ENCODE measurements at places on chromosomes 5 and 9. TPM values are rescaled to one million over a fixed set of nuclear protein-coding genes. Genes with fewer than 3 reads are reported as not detected.

Gene CDHR2
- total RNA-seq, result not detected

- DNase-seq, result no peak
- H3K27ac ChIP-seq, result no peak overlapping the region
- H3K4me3 ChIP-seq, result no peak overlapping the region
- no peaks in the 10 kb centered on the region for H3K27me3 ChIP-seq
- H3K4me1 ChIP-seq, result no peaks in the 10 kb centered on the region
Measured at GRCh38 chr5:128015478-128015877, 68.1 kb upstream of the SLC12A2 start.

Gene MEIKIN
- total RNA-seq, result not detected

DNA sequence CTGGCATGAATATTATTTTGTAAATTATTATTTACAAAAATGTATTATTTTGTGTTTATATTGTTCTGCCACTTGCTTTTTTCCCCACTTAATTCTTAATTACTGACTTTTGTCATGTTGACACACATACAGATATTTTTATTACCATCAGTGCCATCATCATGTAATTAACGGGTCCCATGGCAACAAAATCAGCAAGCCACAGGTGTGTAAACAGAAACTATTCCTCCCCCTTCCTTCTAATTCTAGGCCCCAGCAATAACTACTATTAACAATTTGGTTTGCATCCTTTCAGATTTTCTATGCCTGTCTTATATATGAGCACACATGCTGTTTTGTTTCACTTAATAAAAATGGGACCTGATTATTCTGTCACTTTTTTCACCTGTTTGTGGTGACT is 29.3 kb downstream of the CYFIP2 start:
- H3K27me3 ChIP-seq, result no peaks in the 10 kb centered on the region
- peaks cover 6% of the 10 kb centered on the region for H3K36me3 ChIP-seq
- no peaks in the 10 kb centered on the region for H3K4me1 ChIP-seq
- H3K4me3 ChIP-seq, result no peak overlapping the region
- DNase-seq, result no peak
- no peak overlapping the region for H3K27ac ChIP-seq

DNA sequence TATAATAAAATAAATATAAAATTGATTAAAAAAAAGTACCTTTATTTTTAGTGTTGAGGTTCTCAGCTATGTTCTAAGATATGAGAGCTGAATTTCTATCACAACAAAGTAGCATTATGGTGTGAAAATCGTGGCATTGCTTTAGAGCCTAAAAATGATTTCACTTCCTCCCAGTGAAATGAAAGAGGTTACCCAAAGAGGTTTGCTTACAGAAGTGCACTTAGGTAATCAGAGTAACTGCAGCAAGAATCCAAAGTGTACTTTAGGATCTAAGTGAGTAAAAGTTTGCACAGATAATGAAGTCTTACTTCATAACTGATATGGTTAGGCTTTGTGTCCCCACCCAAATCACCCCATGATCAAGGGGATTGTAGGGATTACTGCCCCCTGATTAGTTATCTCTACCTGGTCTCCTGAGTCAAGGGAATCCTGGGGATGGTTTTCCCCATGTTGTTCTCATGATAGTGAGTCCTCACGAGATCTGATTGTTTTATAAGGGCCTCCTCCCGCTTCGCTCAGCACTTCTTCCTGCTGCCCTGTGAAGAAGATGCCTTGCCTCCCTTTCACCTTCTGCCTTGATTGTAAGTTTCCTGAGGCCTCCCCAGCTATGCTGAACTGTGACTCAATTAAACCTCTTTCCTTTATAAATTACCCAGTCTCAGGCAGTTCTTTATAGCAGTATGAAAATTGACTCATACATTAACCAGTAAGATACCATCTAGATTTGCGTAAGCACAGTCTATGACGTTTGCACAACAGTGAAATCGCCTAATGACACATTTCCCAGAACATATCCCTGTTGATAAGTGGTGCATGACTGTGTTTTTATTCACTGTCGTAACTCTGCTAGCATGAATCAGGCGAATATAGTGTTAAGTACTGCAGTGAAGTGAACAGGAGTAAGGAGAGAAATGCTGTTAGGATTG is 40.3 kb upstream of the LRRC70 start:
- no peak for DNase-seq
- no peak overlapping the region for H3K27ac ChIP-seq
- no peaks in the 10 kb centered on the region for H3K36me3 ChIP-seq
- H3K4me3 ChIP-seq, result no peak overlapping the region
- H3K27me3 ChIP-seq, result no peaks in the 10 kb centered on the region

GRCh38 chr9:98667005-98667640 is 41.6 kb downstream of the GABBR2 start:
- no peak overlapping the region for H3K27ac ChIP-seq
- peaks cover 18% of the 10 kb centered on the region for H3K27me3 ChIP-seq
- H3K4me1 ChIP-seq, result no peaks in the 10 kb centered on the region
- H3K4me3 ChIP-seq, result no peak overlapping the region

Gene FBLL1
- total RNA-seq, result 0.17 TPM

DNA sequence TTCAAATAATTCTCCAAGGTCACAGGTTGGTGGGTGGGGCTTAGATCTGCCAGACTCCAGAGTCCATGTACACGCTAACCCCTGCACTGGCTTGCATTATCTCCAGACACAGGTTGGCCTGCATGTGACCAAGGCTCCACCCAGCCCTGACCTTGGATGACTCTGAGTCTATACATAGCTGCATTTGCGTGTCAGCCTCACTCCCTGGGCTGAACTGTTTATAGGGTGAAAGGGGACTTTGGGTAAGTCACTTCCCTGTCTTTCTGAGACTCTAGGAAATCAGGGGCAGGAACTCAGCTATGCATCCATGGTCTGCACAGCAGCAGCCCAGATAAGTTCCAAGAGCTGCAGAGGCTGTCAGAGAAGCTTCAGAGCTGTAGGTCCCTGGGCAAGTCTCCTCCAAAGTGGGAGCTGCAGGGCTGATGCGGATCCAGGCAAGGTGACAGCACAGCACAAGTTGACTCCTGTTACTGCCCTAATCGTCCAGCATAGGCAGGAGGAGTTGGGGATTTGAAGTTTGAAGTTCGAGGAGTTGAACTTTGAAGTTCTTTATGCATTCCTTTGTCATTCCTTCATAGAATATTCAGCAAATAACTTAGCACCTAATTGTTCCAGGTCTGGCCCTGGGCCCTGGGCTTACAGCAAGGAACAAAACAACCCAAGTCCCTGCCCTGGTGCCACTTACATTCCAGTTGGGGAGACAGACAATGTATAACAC is 53.4 kb downstream of the SLC22A5 start:
- no peak overlapping the region for H3K4me3 ChIP-seq
- H3K4me1 ChIP-seq, result peaks cover 98% of the 10 kb centered on the region
- no peaks in the 10 kb centered on the region for H3K27me3 ChIP-seq
- peak; percentile 78 for DNase-seq
- H3K36me3 ChIP-seq, result no peaks in the 10 kb centered on the region

Gene CCNG1
- 83.1 TPM for total RNA-seq

All from heart right ventricle (tissue), 16 donors.